Heart left ventricle (tissue), 16 donors: ENCODE measurements at places on chromosomes 12 and 14.

DNA sequence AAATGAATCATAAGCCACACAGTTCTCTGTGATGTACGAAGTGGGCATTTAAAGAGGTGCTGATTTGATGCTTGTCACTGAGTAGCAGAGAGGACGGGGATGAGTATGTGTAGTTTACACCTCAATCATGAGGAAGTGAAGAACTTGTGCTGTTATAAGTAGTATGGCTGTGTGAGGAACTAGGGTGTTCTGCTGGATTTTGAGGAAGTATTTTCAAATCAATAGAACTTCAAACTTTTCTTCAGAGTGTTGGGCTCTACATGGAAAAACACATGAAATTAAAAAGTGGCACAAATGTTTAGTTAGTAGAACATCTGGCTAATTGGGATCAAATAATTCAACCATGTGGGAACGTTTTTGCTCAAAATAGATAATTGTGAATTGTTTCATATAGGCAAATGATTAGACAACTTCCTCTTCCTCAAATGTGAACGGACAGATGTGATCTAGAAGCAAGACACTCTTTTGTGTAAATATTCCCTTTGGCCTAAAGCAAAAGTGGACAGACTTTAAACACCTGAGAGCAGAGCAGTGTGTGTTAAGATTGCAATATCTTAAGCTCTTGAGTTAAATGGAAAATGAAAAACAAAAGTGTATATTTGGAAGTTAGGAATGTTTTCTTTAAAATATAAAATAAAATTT is 168.5 kb downstream of the NAV3 start:
- no peak for DNase-seq

DNA sequence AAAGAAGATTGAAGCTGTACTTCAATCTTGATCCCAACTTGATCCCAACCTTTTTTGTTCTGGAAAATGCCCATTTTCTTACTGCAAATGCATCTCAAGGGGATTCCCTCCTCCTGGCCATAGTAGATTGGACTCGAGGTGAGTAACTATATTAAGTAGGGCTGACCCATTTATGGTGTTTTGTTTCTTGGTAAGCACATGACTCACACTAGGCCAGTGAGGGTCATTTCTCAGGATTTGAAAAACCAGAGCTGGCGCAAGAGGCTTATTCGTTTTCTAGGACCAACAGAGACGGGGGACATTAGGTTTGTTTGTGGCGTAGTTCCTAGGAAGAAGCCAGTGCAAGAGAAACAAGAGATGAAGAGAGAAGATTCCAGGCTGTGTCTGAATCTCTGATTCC is 51.4 kb downstream of the MRPL42 start:
- no peak for DNase-seq

GRCh38 chr14:95356245-95356869 is 36.6 kb upstream of the CLMN start:
- no peak for DNase-seq

DNA sequence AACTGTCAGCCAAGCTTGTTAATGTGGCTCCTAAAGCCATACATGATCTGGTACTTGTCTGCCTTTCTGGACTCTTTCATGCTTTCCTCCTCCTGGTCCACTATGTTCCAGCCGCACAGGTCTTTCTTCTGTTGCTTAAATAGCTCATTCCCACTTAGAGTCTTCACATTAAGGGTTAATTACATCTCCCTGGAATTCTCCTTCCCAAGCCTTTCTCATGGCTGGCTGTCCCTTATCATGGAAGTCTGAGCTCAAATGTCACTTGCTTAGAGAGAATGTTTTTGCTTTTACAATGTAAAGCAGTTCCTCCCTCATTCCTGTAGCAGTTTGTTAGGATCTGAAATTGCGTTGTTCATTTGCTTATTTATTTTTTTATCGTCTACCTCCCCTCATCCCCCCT is 199.6 kb downstream of the TRHDE start:
- DNase-seq, result no peak

- no peak for DNase-seq
Measured at GRCh38 chr12:46230983-46231382, 37.9 kb downstream of the SLC38A1 start.
